ENCODE measurements at places on chromosomes 2 and 18.

GRCh38 chr2:112834396-112835037 is 2.1 kb downstream of the IL1B start:
- DNase-seq = no peak

DNA sequence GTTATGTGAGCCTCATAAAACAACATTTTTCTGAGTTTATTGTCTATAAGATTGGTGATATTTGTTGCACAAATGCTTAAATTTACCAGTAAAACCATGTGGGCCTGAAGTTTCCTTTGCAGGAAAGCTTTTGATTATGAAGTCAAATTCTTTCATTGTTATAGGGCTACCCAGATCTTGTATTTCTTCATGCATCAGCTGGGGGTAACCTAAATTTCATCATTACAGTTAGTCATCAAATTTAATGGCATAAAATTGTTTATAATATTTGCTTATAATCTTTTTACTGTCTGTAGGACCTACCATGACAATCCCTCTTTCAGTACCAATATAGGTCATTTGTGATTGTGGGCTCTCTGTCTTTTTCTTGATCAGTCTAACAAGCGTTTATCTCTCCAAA is 47.8 kb downstream of the SMAD2 start:
- no peak for DNase-seq

- no peak for DNase-seq
Measured at GRCh38 chr2:200624026-200624425, 38.2 kb downstream of the AOX1 start.

- DNase-seq = no peak
Measured at GRCh38 chr2:170820757-170821530, 4.3 kb downstream of the GAD1 start.

DNA sequence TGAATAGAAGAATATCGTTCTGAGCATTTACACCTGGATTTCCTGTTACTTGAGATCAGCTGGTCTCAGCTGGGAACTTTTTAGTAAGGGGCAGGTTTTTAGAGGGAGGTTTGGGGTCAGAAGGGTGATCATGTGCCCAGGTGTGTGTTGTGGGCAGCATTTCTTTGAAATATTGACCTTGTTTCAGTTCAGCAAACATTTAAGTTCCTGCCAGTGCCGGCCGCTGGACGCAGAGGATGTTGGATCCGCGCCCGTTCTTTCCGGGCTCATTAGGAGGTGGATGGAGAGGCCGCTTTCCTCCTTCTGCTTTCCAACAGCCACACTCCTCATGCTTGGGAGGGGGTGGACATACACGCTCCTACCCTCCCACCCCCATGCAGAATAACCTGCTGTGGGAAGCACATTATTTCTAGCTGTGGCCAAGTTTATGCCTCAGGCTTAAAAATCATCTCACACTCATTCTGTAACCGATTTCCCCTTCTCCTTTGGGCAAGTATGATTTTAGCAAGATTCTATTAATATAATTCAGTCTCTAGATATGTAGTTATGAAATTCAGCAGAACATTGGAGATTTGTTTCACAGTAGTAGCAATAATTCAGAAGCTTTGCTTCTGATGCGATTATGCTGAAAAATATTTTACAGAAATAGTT is 131.4 kb downstream of the ZNF236 start:
- DNase-seq = no peak

DNA sequence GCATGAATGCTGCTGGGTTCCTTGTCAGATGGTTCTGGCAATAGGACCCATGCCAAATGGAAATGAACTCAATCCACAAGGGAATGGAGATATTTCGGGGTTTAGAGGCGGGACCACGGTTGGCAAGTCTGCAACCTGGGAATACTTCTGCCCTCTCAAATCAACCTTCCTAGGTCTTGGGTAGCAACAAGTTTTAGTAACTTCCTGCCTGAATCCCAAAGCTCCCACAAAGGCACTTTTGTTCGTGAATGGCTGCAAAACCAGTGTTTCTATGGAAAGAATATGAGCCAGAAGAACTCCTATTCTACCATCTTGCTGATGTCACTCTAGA is 790.1 kb upstream of the SLC8A1 start:
- no peak for DNase-seq

DNA sequence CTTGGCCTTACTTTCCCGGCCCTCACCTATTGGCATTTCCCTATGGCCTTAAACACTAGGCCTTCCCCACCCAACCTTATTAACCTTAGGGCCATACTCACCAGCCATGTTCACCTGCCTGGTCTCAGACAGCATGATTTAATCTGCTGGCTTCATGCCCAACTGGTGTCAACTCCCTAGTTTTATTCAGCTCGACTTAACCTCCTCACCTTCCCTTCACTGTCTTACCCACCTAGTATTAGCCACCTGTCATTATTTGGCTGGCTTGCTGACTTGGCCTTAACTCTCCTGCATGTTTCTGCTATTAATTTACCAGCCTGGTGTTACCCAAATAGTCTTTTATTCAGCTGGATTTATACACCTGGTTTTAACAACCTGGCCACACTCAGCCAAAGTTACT is 136.0 kb upstream of the ZSWIM2 start:
- no peak for DNase-seq

DNA sequence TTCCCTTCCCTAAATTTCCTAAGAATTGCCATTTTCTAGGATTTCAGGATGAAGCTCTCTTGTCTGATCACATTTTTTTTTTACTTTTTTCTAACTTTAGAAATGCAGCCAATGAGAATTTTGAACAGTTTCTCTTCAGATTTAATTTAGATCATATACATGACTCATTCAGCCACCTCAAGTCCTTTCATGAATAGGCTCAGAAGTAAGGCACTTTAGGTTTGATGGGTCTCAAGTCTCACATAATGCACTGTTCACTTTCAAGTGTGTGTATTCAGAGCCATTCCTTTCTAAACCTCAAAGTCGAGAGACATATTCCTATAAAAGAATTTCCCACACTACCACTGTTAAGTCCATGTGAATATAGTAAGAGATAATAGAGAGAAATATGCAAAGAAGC is 614.1 kb upstream of the VRK2 start:
- DNase-seq = no peak

DNA sequence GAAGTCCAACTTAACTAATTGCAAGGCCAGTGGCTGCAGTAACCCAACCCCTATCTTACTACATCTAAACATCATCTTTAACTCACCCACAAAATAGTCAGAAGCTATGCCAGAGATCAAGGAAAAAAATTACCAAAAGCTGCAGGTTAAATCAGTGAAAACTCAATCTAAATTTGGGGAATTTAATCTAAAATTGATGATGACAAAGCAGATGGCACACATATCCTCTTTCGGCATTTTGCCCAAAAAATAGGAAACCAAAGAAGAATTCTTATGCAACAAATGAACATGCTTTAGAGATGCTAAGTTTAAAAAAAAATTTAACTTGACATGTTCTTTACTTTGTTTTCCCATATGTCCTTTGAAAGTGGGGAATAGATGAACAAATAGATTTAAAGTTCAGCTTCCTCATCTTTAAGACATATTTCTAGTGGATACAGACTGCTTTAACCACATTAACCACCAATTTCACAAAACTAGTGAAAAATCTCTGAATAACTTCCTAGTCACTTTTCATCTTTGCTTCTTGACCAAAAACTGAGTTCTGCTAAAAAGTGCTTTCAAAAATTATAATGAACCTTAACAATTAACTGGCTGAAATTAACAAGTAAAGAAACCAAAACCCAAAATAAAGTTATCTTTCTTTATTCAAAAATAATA is 74.3 kb upstream of the CCDC150 start:
- DNase-seq = no peak

GRCh38 chr2:119181791-119182445 is 23.4 kb upstream of the C1QL2 start:
- DNase-seq = no peak

- no peak for DNase-seq
Measured at GRCh38 chr2:199490049-199490448, 32.3 kb upstream of the SATB2 start.

DNA sequence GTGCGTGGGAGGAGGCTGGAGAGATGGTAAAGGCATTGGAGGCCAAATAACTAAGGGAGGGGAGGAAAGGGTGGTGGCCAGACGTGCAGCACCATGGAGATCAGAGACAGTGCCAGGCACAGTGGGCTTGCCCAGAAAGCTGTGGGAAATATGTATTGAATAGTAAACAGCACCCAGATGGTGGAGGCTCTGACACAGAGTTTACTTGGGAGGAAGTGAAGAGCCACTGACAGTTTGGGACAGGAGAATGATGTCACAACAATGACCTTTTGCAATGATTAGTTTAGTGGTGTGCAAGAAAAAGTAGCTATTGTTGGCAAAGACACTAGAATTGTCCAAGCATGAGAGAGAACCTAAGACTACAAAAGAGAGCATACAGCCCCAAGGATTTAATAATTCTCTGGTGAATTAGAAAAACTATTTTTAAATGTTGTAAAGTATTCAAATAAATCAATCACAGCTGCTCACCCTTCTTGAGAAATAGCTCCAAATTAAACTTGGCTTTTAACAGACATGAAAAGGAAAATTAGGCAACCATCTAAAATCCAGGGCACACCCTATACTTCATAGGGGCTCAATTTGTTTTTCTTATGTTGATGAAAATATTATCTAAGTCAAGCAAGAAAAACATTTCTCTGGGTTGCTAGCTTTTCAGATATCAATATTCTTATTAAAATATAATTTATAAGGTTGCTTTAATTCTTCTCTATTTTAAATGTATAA is 458.7 kb upstream of the HNRNPA3 start:
- no peak for DNase-seq

- DNase-seq = no peak
Measured at GRCh38 chr2:47420214-47420613, 17.3 kb downstream of the MSH2 start.

- DNase-seq = no peak
Measured at GRCh38 chr18:79068341-79068936, 755 bp upstream of the ATP9B start.

- DNase-seq = no peak
Measured at GRCh38 chr2:230770804-230771203, 58.2 kb downstream of the CAB39 start.

GRCh38 chr2:27932396-27932795 is 41.9 kb downstream of the BABAM2 start:
- DNase-seq = no peak

GRCh38 chr18:45828917-45829811 is 3.7 kb downstream of the SIGLEC15 start:
- DNase-seq = no peak

GRCh38 chr2:142915502-142915901 is 38.0 kb downstream of the KYNU start:
- DNase-seq = no peak

GRCh38 chr2:212863185-212863588 is 288.2 kb downstream of the IKZF2 start:
- no peak for DNase-seq

GRCh38 chr2:37679072-37679695 is 7.7 kb upstream of the CDC42EP3 start:
- no peak for DNase-seq

DNA sequence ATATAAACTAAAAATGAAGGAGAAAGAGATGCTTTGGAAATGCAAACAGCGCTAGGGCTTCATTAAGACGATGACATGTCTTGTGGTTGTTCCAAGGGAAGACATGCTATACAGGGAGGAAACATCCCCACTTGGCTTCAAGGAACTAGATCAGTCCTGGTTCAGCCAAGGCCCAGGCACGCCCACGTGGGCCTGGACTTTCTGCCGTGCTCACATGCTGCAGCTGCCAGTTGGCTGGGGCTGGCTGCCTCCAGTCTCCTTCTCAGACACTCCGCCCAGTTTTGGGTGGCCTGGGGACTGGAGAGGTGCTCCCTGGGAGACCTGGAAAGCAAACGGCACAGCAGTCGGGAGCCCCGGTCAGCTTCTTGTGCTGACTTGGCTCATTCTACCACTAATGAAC is 109.6 kb downstream of the GLI2 start:
- DNase-seq = no peak

- DNase-seq = no peak
Measured at GRCh38 chr2:172000696-172001361, 1.1 kb downstream of the METAP1D start.

- no peak for DNase-seq
Measured at GRCh38 chr2:13056259-13056843, 339.6 kb downstream of the TRIB2 start.

DNA sequence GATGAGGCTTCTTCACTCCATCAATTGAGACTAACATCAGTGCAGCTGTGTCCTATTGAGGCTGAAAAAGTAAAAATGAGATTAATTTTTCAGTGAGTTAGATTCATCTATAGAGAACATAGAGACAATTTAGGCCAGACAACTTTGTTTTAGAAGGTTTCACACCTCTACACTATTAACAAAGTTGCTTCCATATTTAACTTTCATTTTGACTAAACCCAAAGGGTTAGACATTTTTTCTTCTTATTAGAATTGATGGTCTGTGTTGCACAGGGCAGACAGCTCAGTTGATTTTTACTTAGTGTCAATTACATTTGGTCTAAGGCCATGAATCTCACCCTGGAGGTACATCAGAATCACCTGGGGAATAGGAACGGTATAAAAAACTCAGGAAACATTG is 130.2 kb upstream of the NXPH2 start:
- DNase-seq = no peak

GRCh38 chr2:20071397-20072383 is 20.3 kb upstream of the LAPTM4A start:
- DNase-seq = no peak

DNA sequence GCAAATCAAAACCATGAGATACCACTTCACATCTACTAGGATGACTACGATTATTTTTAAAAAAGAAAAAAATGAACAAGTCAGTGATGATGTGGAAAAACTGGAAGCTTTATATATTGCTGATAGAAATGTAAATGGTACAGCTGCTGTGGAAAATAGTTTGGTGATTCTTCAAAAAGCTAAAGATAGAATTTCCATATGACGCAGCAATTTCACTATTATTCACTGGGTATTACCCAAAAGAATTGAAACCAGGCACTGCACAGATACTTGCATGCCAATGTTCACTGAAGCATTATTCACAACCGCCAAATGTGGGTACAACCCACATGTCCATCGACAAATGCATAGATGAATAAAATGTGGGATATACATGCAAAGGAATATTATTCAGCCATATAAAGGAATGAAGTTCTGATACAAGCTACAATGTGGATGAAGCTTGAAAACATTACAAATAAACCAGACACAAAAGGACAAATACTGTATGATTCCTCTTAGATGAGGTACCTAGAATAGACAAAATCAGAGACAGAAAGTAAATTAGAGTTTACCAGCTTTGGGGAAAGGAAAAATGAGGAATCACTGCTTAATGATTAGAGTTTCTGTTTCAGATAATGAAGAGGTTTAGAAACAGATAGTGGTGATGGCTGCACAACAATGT is 11.1 kb downstream of the RTTN start:
- no peak for DNase-seq

GRCh38 chr2:9980520-9980919 is 29.0 kb downstream of the GRHL1 start:
- no peak for DNase-seq

DNA sequence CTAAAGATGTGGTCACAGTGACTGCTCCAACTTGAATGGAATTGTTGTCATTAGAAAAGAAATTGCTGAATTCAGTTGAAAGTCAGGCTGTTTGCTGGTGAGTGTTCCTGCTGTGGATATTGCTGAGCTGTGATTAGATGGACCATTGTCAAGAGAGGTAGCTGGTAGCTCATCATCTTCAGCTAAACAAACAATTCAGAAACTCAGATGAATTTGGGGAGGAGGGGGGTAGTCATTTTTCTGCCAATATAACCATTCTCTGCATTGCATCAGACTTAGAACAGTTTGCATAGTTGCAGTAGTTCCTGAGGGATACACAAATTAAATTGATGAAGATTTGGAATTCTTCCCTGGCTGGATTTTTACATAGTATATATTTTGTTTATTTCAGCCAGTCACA is 108.3 kb downstream of the MTCL1 start:
- no peak for DNase-seq

GRCh38 chr2:169828141-169828811 is 1.0 kb downstream of the UBR3 start:
- DNase-seq = peak; percentile 15

- DNase-seq = no peak
Measured at GRCh38 chr18:74290794-74291471, 830 bp downstream of the CYB5A start.

Measured in activated effector memory CD4-positive, alpha-beta T cell treated with Interleukin-2 at 50 U/mL for 16 hours (primary cell).